Sigmoid colon (tissue), 7 donors: ENCODE measurements at places on chromosomes 2 and 18. TPM values are rescaled to one million over a fixed set of nuclear protein-coding genes. Genes with fewer than 3 reads are reported as not detected.

POTEJ gene
- total RNA-seq, result not detected

DCC gene
- total RNA-seq, result 0.16 TPM

DNA sequence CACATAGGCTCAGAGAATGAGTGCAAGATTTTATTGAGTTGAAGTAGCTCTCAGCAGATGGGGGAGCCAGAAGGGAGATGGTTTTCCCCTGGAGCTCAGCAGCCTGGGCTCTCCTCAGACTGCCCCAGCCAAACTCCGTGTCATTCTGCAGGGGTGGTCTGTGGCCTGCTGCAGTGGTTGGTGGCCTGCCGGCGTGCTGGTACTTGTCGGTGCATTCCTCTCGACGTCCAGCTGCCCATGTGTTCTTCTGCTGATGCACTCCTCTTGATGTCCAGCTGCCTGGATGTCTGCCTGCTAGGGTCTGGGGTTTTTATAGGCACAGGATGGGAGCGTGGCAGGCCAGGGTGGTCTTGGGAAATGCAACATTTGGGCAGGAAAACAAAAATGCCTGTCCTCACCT is 25.6 kb upstream of the TMEM17 start:
- no peak for DNase-seq

DNA sequence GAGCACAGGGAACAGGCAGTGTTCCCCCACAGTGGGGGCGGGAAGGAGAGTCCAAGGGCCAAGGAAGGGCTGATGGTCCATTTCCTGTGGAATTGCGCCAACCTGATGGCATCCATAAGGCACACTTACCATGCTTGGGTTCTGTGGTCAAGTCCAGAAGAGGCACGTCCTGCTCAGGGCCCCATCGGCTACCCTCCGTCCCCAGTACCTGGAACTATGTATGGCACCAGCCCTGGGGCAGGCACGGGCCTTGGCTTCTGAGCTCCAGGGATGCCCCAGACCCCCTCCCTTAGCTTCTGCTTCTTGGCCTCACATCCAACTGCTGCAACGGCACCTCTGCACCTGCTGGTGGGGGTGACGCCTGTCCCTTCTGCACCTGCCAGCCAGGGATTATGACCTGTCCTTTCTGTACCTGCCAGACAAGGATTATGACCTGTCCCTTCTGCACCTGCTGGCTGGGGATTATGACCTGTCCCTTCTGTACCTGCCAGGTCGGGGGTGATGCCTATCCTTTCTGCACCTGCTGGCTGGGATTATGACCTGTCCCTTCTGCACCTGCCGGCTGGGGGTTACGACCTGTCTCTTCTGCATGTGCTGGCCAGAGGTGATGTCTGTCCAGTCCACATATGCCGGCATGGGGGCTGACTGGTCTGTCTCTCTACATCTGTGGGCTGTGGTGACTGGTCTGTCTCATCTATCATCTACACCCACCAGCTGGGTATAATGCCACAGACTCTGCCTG is 45.4 kb upstream of the SNTG2 start:
- DNase-seq, result no peak

GRCh38 chr2:83063933-83064332 is 1395.1 kb downstream of the SUCLG1 start:
- DNase-seq, result no peak

DNA sequence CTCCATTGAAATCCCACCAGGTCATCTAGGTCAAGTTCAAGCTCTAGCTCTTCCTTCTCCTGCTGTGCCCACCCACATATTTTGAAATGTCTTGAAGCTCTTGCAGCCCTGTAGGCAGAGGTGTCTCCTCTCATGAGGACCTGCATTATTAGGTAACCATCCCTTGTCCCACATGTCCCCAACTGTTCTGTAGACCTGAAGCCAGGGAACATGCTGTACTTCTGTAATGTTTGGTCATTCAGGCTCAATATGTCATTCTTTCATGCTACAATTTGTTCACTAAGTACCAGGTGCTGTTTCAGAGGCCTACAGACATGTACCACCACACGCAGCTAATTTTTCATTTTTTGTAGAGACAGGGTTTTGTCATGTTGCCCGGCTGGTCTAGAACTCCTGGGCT is 22.2 kb downstream of the SLC3A1 start:
- DNase-seq, result no peak

DNA sequence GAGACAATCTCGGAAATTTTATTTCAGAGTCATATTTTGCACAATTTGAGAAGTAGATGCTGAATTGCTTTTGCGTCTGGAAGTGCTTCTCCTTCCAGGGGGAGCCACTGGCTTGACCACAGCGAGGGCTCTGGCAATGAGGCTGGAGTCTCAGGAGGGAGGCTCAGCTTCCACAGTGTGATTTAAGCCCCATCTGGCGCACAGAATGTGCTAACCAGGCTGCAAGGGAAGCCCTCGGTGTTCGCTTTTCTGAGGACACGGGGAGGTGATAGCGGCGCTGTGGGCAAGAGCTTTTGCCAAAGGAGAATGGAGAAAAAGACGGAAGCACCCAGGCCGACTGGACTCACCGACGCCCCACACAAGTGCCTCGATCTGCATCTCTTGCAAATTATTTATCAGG is 52.4 kb downstream of the ADI1 start:
- DNase-seq, result no peak
